Stimulated activated CD8-positive, alpha-beta memory T cell treated with anti-CD3 and anti-CD28 coated beads, Interleukin-7, amount 100 ng/mL, for 1 hour (primary cell): ENCODE measurements at places on chromosomes 2 and 18.

DNA sequence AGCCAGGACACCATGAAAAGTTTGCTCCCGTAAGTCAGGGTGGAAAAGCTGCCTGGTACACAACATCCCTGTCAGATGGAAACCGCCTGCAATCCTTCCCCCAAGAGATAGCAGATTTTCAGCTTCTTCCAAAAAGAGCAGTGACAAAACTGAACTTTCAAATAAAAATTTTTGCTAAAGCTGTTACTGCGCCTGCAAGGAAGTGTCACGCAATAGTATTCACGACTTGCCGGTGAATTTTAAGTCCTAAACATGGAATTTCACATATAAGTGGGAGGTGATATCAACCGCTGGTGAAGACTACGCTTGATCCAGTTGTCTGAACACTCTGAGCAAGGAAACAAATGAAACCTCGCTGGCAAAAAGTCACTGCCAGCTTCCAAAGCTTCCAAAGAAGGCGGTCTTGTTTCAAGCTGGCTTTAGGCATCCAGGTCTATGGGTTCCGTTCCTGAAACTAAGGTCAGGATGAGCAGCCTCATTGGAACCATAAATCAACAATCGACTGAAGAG, 2.8 kb downstream of the COL6A3 start:
- no peak for DNase-seq

GRCh38 chr2:168039881-168040280, 207.5 kb downstream of the STK39 start:
- DNase-seq = no peak

GRCh38 chr2:204583773-204584172, 38.5 kb downstream of the PARD3B start:
- no peak for DNase-seq

DNA sequence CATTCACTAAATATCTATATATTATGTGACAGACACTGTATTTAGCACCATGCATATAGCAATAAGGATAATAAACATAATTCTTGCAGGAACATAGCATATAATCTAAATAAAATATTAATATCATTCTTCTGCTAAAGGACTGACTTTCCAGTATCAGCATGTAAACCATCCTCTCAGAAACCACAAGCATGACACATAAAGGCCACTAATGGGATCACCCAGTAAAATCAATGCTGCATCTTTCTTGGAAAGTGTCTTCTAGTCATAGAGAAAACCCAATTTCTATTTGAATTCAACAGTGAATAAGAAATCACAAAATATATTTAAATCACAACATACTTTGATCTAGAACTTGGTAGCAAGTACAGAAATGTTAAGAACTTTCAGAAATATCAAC, 5.8 kb upstream of the LRP1B start:
- no peak for DNase-seq

GRCh38 chr2:105176429-105176828, 65.1 kb upstream of the GPR45 start:
- DNase-seq = no peak

DNA sequence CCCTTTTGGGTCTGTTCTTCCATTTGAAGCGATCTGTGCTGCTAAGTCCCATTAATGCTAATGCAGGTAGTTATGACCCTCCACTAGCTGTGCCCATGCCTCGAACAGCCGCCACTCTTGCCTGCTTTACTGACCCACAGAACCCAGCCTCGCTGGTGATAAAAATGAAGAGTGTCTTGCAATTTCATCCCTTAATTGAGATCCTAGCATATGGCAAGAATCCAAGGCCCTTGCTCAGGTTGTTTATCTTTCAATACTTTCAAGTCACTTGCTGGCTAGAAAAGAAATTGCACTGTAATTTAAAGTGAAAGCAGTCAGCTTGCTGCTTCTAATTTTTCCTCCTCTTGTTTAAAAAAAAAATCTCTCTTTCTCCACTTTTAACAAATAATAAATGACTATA, 73.6 kb downstream of the ZNF521 start:
- DNase-seq = no peak

GRCh38 chr2:113192459-113193100, 18.8 kb downstream of the PSD4 start:
- no peak for DNase-seq

- DNase-seq = no peak
These were observed 101.2 kb downstream of the ZNF236 start for GRCh38 chr18:76923485-76924085.

GRCh38 chr2:46369783-46370182, 72.6 kb downstream of the EPAS1 start:
- DNase-seq = no peak

- DNase-seq = no peak
These were observed 37.1 kb upstream of the DARS1 start for GRCh38 chr2:136022396-136023146.

DNA sequence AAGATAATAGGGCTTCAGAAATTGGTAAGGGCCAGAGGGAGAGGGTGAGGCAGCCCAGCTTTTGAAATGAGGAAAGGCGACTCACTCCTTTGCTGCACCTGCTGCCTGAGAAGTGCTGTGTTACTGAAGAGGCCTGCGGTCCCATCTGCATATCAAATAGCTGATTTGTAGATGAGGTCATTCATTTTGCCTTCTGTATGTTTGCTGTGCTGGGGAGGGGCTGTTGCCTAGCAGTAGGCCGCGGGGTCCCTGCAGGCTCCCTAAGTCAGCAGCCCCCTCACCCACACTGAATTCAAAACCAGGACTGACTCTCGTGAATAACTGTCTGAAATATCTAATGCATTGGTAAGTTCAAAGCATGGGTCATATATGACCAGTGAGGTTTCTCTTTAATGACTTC, 377.2 kb downstream of the SOX11 start:
- DNase-seq = no peak

DNA sequence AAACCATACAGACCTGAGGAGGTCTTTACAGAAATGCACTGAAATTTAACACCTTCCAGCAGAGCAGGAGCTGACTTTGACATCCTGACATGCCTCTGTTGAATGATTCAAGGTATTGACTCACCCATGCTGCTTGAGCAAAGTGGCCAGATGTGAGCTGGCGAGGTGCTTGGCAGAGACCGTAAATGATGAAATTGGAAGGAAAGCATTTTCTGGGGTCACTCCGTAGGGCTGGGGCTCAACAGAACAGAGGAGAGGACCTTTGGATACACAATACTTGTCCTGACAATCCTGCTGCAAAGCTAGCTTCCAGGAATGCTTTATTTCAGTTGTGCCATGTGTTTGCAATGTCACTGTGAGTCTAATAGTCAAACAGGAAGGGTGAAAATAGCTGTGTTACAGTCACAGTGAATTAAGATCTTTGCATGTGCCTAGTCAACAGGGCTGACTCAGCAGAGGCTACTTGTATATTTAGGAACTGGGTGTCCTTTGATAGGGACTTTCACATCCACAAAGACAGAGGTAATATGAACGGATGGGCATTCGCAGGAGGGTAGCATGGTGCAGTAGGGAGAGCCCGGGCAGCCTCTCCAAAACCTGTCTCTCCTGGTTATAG, 31.6 kb upstream of the NCK2 start:
- no peak for DNase-seq

GRCh38 chr2:98012561-98012991, 16.8 kb upstream of the TMEM131 start:
- DNase-seq = no peak
